ENCODE measurements at places on chromosomes 5 and 9.

DNA sequence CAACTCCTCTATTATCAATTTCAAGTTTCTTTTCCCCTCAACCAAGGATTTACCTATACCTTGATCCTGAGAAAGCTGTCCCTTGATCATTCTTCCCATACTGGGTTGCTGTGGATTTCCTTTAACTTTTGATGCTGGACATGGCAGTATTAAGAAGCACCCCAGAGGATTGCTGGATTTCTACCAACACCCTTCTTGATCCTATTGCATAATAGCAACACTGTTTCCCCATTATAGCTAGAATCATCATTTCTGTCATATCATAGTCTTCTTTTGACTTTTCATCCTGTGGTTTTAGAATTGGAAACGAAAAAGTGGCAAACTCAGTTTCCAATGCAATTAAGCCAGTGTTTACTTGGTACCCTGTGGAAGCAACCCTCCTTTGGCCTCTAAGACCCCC is 154.9 kb downstream of the ARRDC3 start:
- DNase-seq: no peak

DNA sequence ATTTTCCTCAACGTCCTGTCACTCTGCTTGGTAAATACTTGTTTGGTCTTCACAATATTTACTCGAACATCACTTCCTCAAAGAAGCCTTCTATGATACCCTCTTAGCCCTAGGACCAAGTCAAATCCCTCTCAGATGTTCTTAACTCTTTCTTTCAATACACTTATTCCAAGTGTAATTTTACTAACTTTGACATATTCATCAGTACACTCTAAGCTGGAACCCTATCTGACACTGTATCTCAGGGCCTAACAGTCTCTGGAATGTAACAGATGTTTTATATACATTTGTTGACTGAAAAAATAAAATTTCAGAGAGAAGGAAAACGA is 19.6 kb downstream of the SIL1 start:
- DNase-seq: no peak

- DNase-seq: peak; percentile 46
Observed at GRCh38 chr9:90830977-90831376, 29.4 kb downstream of the SYK start.

GRCh38 chr5:169303119-169303515 is 2.2 kb upstream of the SLIT3 start:
- no peak for DNase-seq

DNA sequence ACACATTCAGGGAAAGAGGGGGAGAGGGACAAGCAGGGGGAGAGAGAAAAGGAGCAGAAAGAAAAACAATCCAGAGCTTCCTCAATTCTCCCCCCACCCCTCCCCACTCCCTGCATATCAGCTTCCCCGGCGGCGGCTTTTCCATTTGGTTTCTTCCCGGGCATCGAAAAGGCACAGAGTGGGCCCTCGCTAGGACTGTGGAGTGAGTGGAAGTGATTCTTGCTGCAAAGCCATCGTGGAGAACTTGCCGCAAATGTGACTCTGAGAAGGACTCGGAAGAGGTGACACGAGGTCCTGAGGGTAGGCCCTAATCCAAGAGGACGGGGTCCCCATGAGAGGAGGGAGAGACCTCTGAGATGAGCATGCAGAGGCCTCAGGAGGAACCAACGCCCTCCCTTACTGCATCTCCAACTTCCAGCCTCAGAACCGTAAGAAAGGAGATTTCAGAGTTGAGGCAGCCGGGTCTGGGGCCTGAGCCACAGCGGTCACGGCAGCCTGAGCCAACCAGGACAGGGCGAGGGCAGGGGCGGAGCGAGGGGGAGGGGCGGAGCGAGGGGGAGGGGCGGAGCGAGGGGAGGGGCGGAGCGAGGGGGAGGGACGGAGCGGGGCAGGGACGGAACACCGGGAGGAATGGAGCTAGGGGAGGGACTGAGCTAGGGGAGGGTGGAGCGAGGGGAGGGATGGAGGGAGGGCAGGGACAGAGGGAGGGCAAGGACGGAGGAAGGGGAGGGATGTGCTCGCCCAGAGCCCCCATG is 21.2 kb upstream of the SARDH start:
- no peak for DNase-seq

Measured in GM12892 (cell line).